ENCODE measurements at places on chromosomes 5 and 9. TPM values are rescaled to one million over a fixed set of nuclear protein-coding genes. Genes with fewer than 3 reads are reported as not detected.
A peak's percentile ranks its signal among the peaks of the same experiment; 100 is the strongest.

The PCDHA7 gene
- polyA plus RNA-seq = 0.45 TPM

The NIM1K gene
- 0.76 TPM for polyA plus RNA-seq

The ARID3C gene
- polyA plus RNA-seq = 0.15 TPM

- DNase-seq = no peak
These were observed 458 bp downstream of the PRSS3 start for GRCh38 chr9:33795819-33796218.

DNA sequence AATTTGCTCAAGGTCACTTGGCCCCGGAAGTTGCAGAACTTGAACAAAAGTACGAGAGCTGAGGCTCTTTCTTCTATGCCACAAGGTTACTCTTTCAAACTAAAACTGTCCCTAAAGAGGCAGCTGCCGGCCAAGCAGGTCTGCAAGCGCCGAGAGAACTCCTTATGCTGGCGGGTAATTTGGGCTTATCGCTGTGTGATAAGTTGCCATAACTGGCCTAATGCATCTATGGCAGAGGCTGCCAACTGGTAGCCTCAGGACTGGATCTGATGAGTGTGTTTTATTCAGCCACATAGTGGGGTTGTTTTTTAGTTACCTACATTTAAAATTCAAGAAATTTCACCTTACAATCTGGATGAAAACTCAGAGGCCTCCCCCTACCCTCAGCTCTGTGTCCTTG lies 68.1 kb upstream of the SPOCK1 start:
- no peak for DNase-seq

- DNase-seq = no peak
These were observed 45.4 kb upstream of the RANBP3L start for GRCh38 chr5:36346896-36347690.

DNA sequence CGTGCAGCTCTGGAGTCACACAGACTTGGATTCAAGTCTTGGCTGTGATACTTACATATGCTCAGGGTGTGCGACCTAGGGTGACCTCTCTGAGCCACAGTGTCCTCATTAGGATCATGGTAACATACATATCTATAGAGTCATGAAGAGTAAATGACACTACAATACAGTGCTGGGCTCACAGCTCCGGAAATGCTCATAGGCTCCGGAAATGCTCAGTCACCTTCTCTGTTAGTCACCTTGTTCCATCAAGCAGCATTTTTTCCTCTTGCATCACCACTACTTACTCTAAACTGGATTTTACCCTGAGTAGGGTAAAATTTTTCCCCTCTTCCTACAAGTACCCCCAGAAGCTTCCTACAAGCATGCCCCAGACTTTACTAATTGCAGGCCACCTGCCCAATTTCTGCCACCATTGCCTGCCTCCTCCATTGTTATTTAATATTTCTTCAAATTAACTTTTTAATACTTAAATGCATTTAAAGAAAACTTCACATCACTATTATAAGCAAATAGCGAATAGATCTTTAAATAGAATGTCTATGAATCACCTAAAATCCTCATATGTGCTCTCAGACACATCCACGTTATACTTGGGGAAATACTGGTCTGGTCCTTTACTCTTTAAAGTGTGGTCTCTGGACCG lies 147.6 kb upstream of the SPRY4 start:
- no peak for DNase-seq

The SAXO1 gene
- 0.17 TPM for polyA plus RNA-seq

DNA sequence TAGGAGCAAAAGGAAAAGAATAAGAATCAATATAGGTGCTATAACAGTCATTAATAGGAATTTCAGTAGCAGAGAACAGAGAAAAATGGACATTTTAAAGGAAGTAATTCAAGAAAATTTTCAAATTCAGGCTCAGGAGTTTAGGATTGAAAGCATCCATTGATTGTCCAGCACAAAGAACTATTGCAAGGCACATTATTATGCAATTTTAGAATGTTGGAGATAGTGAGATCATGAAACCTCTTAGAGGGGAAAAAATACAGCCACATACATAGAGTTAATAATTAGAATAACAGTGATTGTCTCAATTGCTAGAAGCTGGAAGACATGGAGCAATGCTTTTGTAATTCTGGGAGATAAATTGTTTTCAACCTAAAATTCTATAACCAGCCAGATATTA lies 31.5 kb downstream of the CNTLN start:
- DNase-seq = no peak

The ADAMTS19 gene
- polyA plus RNA-seq = 0.42 TPM

DNA sequence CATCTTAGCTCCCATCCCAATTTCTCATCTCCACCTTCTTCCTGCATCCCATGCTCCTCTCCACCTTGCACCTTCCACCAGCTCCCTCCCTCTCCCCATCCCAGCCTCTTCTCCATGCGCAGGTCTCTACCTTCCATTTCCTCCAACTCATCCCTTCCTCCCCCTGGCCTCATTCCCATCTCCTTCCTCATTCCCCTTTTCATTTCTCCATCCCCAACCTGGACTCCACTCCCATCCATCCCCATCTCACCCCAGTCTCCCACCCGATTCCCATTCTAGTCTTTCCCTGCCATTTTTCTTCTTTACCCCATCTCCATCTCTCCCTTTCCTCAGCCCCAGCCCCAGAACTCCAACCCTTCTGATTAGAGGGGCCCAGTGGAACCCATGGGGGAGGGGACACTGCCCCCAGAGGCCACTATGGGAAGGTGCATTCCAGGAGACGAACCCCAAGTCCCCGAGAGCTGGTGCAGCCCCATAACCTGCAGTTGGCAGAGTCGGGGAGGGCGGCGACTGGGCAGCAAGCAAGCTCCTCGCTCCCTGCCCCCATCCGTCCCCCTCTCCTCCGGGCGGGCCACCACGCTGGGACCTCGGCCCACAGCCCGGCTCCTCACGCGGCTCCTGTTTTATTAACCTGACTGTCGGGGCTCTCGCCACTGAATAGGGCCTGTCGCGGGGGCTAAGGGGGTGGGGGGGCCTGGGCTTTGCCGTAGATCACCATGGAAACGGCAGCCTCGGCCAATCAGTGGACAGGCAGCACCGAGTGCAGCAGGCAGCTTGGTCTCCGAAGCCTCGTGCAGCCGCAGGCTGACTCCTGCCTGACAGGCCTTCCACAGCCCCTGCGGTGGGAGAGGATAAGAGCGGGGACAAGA lies 66.7 kb downstream of the PCDH1 start:
- DNase-seq = no peak

The BRD8 gene
- polyA plus RNA-seq = 194 TPM

DNA sequence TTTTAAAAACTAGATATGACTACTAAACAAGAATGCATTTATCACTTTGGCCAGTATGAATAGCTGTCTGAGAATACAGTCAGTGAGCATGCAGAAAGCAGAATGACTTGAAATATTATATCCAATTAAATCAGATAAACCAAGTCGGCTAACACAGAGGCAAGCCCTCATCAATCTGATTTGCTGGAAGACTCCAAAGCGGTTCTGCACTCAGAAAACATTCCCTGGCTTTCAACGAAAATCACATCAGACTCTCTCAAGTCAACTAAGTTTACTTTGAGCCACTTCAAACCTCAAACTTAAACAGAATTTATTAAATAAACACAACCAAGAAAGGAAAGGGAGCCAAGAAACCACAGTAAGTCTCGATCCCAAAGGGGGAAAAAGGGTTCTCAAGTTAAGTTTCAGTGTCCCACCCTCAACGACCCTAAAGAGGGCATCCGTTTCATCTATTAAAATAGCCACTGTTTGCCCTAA lies 1.4 kb downstream of the MYO10 start:
- DNase-seq = peak; percentile 32

The RETREG1 gene
- 2.5 TPM for polyA plus RNA-seq

The NXNL2 gene
- 0.65 TPM for polyA plus RNA-seq

DNA sequence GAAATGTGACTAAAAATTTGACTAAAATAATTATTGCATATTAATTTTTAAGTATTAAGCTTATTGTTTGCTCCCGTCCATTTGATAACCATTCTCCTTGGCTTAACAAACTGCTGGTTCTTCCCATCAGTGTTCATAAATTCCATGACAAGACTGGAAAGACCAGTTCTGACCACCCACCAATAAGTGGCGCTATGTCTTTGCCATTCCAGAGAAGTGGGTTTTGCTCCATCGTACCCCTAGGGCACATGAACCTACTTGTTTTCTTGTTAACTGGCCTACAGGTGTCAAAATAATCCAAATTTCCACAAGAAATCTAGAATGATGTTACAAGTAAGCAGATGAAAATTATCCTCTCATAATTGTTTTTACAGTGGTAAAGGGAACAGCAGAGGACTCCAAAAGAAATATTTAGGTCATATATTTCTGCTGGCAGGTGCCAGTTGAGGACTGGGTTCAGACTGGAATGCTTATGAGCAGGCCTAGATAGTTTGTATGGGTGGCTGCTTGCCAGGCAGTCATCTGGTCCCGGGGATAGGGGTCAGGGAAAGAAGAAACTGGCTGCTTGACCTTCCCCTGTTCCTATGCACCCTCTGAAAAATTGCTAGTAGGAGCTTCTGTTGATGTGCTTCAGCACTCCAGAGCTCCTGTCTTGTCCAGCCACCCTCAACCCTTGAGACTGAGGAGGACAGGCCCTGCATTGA lies 283.1 kb upstream of the ADAMTSL1 start:
- DNase-seq = no peak

DNA sequence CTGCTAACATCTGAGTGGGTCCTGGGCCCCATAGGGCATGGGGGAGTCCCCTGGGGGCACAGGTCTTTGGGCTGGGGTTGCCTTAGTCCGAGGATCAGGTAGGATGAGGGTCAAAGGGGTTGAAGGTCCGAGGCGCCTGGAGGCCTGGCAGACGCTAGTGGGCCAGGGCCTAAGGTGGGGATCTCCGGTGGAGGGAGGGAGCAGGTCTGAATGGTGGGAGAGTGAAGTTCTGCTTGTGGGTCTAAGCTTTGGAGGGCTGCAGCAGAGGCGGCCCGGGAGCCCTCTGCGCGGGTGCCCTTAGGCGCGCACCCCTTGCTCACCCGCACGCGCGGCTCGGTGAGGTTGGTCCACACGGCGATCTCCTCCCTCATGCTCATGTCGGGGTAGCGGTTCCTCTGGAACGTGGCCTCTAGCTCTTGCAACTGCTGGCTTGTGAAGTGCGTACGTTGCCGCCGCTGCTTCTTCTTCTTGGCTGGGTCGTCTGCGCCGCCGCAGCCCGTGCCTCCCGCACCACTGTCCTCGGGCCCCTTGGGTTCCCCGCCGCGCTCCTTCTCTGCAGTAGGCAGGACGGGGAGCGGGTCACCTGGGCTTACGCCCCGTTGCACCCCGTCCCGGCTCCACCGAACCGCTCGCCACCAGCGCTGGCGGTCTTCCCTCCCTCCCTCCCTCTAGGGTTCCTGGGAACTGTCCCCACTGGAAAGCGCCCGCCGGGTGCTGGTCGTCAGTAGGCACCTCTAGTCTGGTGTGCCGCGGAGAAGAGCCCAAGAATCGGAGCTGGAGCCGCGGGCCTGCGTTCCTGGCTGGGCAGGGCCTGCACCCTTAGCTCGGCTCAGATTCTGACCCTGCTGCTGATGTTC lies 2.8 kb downstream of the PITX1 start:
- no peak for DNase-seq

DNA sequence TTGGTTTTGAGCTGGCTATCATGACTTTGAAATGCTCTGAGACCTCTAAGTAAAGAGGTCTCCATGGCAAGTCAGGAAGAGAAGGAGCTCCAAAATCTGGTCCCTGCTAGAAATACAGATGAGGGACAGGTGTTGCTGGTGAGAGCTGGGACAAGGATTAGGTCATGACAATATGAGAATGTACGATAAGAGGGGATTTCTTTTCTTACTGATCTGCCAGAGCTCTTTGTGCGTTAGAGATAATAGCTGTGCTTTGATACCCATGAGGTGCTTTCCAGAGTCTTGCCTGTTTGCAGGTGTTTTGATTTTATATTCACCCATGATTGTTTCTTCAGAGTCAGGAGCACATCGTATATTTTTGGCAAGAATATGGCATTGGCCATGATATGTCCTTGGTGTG lies 56.5 kb downstream of the ANKRD33B start:
- no peak for DNase-seq

The SPAG8 gene
- polyA plus RNA-seq = 13.0 TPM

DNA sequence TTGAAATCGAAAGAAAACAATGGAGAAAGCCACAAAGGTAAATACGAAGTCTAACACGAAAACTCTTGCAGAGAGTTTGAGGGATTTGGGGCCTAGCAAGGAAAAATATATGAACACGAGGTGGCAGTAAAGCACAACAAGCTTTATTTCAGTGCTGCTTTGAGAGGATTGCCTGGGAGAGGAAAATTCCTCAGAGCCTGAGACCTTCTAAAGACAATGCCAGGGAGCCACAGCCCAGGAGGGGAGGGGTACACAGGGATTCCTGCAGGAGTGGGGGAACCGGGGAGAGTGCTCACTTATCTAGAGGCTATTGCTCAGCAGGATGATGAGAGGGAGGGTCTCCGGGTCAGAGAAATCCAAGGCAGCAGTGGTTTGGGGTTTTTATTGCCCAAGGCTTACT lies 134.9 kb upstream of the ADCY2 start:
- DNase-seq = no peak

GRCh38 chr9:69218166-69218565 lies 44.1 kb downstream of the TJP2 start:
- DNase-seq = no peak

DNA sequence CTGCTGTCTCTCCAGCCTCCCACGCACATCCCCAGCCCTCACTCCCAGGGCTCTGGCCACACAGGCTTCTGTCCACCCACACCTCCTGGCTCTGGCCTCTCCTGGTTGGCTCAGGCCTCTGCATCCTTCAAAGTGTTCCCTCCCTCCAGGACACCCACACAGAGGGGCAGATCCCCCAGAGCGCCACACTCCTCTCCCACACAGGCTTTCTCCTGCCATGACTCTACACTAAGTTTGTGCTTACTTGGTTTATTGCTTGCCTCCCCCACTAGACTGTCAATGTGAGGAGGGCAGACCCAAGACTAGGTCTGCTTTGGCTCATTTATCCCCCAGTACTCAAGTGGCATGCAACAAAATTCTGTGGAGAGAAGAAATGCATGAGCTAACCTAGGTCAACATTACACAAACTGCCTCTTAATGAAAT lies 67.0 kb upstream of the SPOCK1 start:
- DNase-seq = no peak

Data from left lung (tissue), 14 donors.